ENCODE measurements at places on chromosomes 3 and 15. TPM values are rescaled to one million over a fixed set of nuclear protein-coding genes. Genes with fewer than 3 reads are reported as not detected.

DNA sequence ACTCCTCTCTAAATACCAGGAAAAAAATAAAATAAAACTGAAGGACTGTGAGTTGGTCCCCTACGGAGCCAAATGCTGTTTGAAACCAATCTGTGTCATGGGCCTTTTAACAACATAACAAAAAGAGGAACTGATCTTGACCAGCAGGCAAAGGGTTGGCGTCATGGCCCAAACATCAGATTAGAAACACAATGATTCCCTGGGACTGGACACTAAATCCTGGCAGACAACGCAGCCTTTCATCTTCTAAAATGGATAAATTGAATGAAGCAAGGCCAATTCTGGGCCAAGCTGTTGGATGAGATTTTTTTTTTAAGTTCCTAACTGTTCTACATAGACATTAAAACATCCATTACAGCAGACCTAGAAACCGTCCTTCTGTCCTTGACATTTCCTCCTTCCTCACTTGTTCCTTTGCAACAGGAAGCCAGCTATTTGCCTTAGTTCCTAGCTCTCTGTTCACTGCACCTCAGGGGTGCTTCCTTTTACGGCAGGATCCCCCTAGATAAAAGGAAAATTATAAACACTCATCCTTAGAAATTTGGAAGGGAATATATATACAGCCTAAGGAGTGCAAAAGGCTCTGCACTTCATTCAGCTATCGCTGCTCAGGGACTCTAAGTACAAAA, 21.6 kb upstream of the TAFA4 start:
- no peak overlapping the region for H3K27ac ChIP-seq
- no peaks in the 10 kb centered on the region for H3K4me1 ChIP-seq
- no peak for DNase-seq

- H3K4me1 ChIP-seq = no peaks in the 10 kb centered on the region
- H3K27me3 ChIP-seq = no peaks in the 10 kb centered on the region
- no peak overlapping the region for H3K27ac ChIP-seq
Measured at GRCh38 chr3:175224051-175224450, 364.9 kb downstream of the NAALADL2 start.

DNA sequence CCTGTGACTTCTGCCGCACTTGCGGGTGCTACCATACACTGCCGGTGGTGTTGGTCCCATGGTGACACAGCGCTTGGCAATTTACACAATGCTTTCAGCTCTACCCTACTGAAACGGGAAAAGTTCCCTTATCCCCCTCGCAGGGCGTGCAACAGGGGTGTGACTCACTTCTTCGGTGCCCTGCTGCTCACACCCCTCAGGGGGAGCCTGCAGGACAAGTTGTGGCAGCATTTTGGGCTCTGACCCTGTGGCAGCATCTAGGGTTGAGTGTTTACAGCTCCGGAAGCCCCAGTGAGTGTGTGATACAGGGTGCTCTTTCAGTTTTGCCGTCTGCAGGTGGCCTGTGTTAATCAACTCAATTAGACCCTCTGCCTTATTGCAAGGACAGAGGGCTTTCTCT, 324.7 kb upstream of the RGMA start:
- H3K4me3 ChIP-seq = no peak overlapping the region
- H3K4me1 ChIP-seq = no peaks in the 10 kb centered on the region
- H3K27ac ChIP-seq = no peak overlapping the region
- no peaks in the 10 kb centered on the region for H3K36me3 ChIP-seq
- H3K27me3 ChIP-seq = no peaks in the 10 kb centered on the region

- H3K27me3 ChIP-seq = no peaks in the 10 kb centered on the region
- H3K27ac ChIP-seq = no peak within 1 kb of the TSS
- no peak for DNase-seq
- no peaks in the 10 kb centered on the region for H3K4me1 ChIP-seq
Measured at GRCh38 chr3:100114413-100115030, at the start of gene FILIP1L. Gene FILIP1L (minus strand): TSS chr3:100114501.

GRCh38 chr15:62052713-62053112, 7.5 kb downstream of the VPS13C start:
- DNase-seq = no peak

DNA sequence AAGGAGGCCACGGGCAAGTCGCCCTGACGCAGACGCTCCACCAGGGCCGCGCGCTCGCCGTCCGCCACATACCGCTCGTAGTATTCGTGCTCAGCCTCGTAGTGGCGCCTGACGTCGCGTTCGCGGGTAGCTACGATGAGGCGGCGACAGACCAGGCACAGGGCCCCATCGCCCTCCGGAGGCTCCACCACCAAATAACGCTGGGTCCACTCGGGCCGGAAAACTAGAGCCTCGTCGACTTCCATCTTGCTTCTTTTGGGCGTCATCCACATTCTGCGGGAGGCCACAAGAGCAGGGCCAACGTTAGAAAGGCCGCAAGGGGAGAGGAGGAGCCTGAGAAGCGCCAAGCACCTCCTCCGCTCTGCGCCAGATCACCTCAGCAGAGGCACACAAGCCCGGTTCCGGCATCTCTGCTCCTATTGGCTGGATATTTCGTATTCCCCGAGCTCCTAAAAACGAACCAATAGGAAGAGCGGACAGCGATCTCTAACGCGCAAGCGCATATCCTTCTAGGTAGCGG, at the start of gene EPM2AIP1:
TSS of gene EPM2AIP1 (minus strand) at position 326 of the 520 bp plus-strand sequence. CDS start at position 272, 54 bp downstream.
- peaks cover 21% of the 10 kb centered on the region for H3K36me3 ChIP-seq
- no peaks in the 10 kb centered on the region for H3K27me3 ChIP-seq
- no peak for DNase-seq
- no peak within 1 kb of the TSS for H3K4me3 ChIP-seq
- H3K4me1 ChIP-seq = no peaks in the 10 kb centered on the region

DNA sequence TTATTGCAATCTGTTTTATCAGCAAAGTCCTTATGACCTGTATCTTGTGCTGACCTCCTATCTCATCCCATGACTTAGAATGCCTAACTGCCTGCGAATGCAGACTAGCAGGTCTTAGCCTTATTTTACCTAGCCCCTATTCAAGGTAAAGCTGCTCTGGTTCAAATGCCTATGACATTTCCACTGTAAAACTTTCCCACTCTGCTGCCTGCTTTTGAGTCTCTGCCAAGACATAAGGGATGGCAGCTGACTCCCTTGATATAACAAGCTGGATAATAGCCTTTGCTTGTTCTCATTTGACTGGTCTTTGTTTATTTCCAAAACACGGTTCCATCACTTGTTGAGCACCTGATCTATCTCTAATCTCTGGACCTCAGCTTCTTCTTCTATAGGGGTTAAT, 131.9 kb upstream of the STRIT1 start:
- no peak overlapping the region for H3K27ac ChIP-seq
- H3K4me3 ChIP-seq = no peak overlapping the region
- H3K36me3 ChIP-seq = peaks cover 15% of the 10 kb centered on the region
- DNase-seq = no peak
- H3K4me1 ChIP-seq = peaks cover 15% of the 10 kb centered on the region

- no peaks in the 10 kb centered on the region for H3K36me3 ChIP-seq
- H3K27me3 ChIP-seq = no peaks in the 10 kb centered on the region
- H3K4me1 ChIP-seq = no peaks in the 10 kb centered on the region
- no peak for DNase-seq
- H3K27ac ChIP-seq = no peak overlapping the region
Measured at GRCh38 chr3:17801131-17801530, 58.7 kb upstream of the TBC1D5 start.

KLHL40 gene
- not detected for total RNA-seq
